ENCODE measurements at places on chromosomes 16 and 17. TPM values are rescaled to one million over a fixed set of nuclear protein-coding genes. Genes with fewer than 3 reads are reported as not detected.

The GALR2 gene
- total RNA-seq: not detected

DNA sequence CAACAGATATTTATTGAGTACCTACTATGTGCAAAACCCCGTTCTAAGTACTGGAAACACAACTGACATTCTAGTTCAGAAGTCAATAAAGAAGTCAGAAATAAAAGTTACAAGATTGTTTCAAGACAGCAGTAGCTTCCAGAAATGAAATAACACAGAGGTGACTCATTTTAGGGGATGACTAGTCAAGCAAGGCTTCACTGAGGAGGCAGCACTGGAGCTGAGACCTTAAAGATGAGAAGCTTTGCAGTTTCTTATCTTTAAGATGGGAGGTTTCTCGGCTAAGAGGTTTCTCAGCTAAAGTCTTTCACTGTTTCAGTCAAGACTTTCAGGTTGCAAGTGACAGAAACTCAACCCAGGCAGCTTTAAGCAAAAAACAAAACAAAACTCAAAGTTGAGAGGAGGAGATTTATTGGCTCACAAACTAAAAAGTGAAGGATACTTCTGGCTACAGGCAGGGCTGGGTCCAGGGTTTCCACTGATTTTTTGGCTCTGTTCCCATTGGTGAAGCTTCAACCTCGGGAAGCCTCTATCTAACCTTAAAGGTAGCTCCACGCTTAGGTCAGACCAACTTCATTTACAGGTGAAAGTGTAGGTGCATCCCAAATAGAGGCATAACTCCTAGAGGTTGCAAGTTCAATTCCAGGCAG, 7.4 kb upstream of the MMP2 start:
- no peaks in the 10 kb centered on the region for H3K27me3 ChIP-seq
- no peaks in the 10 kb centered on the region for H3K4me1 ChIP-seq
- H3K4me3 ChIP-seq: no peak overlapping the region
- no peaks in the 10 kb centered on the region for H3K36me3 ChIP-seq
- peak overlapping the region; percentile 8 for H3K27ac ChIP-seq
- DNase-seq: no peak

- H3K4me1 ChIP-seq: no peaks in the 10 kb centered on the region
- peaks cover 1% of the 10 kb centered on the region for H3K27me3 ChIP-seq
- H3K4me3 ChIP-seq: no peak overlapping the region
- DNase-seq: no peak
- no peak overlapping the region for H3K27ac ChIP-seq
Observed at GRCh38 chr17:34709158-34709754, 129.9 kb downstream of the TMEM132E start.

GRCh38 chr17:61389670-61390478, 9.8 kb upstream of the TBX2 start:
- DNase-seq: peak; percentile 40
- no peak overlapping the region for H3K4me3 ChIP-seq
- peaks cover 8% of the 10 kb centered on the region for H3K27me3 ChIP-seq
- H3K4me1 ChIP-seq: no peaks in the 10 kb centered on the region
- no peak overlapping the region for H3K27ac ChIP-seq

- no peak overlapping the region for H3K4me3 ChIP-seq
- H3K27me3 ChIP-seq: no peaks in the 10 kb centered on the region
- H3K36me3 ChIP-seq: no peaks in the 10 kb centered on the region
Observed at GRCh38 chr16:52825892-52826291, 226.8 kb downstream of the CHD9NB start.

DNA sequence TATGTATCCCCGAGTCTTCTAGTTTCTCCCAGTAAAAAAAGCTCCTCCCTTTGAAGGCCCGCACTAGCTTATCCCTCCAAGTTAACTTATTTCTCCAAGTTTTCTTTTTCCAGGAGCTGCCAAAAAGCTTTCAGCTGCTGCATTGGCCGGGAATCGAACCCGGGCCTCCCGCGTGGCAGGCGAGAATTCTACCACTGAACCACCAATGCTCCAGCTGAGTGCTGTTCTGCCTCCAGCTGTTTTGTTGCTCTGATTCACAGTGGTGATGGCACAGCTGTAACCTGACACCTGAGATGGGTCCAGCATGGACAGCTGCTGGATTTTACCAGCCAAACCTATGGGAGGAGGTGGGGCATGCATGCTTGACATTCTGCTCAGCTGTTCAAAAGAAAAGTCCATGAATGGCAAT, 22.1 kb downstream of the VAC14 start:
- no peak overlapping the region for H3K4me3 ChIP-seq
- no peaks in the 10 kb centered on the region for H3K36me3 ChIP-seq
- DNase-seq: peak; percentile 38
- no peaks in the 10 kb centered on the region for H3K4me1 ChIP-seq
- H3K27ac ChIP-seq: peak overlapping the region; percentile 4

DNA sequence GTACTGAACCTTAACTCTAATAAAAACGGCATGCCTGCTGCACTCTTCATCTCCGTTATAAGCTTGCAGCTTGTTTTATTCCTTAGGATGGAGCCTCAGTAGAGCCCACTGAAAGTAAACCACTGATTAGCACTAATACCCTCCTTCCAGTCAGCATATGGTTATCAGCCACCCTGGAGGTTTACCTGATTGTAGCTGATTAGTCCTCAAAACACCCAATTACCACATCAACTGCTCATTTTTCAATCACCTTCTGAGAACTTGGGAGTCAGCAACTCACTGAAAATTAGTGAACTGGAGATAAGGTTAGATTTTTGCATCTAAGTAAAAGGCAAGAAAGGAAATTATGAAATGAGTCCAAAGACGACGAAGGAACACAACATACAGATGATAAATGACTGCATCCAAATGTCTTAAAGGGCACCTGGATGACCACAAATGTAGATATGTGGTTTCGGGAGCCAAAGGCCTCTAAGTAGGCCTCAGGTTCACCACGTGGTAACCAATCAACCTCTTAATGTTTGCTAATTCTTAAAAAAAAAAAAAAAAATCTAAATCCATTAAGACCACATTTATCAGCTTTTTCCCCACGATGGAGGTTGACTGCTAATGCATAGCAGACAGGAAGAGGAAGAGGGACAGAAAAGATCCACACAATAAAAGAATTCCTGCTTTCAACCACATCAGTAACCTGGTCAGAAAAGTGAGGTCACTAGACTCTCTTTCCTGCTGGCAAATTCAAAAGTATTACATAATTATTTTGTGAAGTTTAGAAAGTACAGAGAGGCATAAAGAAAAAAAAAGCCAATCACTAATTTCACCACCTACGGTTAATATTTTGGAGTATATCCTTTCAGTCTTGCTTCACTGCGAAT, 28.0 kb downstream of the DCUN1D3 start:
- DNase-seq: no peak
- no peaks in the 10 kb centered on the region for H3K36me3 ChIP-seq
- H3K4me1 ChIP-seq: peaks cover 38% of the 10 kb centered on the region
- H3K4me3 ChIP-seq: no peak overlapping the region
- no peak overlapping the region for H3K27ac ChIP-seq

The TEKT3 gene
- total RNA-seq: not detected

DNA sequence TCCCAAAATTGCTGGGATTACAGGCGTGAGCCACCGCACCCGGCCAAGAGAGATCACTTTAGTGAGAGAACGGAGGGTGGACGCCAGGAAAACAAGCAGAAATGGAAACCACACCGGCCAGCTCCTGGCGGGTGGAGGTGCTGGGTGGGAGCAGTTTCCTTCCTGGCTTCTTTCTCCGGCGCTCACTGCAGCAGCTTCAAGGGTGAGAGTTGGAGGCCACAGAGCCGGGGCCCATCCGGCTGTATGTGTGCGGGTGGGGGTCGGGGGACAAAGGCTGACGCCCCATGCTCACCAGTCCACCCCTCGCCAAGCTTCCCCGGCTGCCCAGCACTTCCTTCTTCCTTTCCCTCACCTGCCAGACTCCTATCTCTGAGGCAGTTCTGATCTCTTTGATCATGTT, 13.5 kb upstream of the BHLHA9 start:
- H3K27ac ChIP-seq: no peak overlapping the region
- peaks cover 29% of the 10 kb centered on the region for H3K4me1 ChIP-seq
- no peak overlapping the region for H3K4me3 ChIP-seq
- H3K27me3 ChIP-seq: peaks cover 7% of the 10 kb centered on the region

DNA sequence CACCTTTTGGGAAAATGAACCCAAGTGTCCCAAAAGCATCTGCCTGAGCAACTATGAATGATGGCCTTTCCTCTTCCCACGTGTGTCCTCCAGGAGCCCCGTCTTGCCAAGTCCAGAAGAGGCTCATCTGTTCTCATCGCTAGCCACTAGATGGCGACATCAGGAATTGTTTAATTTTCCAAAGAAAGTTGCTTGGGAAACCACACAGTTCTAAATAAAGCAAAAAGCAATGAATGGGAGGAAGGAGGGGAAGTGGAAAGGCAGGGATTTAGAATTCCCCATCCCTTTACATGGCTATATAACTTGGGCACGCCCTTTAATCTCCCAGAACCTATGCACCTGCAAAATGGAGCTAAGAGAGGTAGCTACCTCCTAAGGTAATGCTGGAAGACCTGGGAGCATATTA, 9.0 kb upstream of the CDH5 start:
- DNase-seq: peak; percentile 41
- no peaks in the 10 kb centered on the region for H3K27me3 ChIP-seq
- no peak overlapping the region for H3K27ac ChIP-seq

The SHMT1 gene
- total RNA-seq: 29.2 TPM

Measured in transverse colon (tissue), 4 donors.